ENCODE measurements at places on chromosomes 1 and 21.

DNA sequence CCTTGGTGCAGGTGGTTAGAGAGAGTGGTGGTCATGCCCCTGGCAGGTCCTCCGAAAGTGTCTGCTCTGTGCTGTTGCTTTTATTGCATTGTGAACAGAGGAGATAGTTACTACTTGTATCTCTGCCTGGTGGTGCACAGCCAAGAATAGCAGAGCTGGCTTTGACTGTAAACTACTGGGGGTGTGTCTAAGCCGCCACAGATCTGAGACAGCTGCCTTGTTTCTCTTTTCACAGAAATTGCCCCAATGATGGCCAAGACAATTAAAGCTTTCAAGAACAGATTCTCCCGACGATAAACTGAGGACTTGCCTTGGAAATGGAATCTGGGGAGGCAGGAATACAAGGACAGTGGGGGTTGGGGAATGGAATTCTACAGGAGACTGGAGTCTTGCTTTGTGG, 16.0 kb downstream of the ELOA start:
- DNase-seq: no peak

DNA sequence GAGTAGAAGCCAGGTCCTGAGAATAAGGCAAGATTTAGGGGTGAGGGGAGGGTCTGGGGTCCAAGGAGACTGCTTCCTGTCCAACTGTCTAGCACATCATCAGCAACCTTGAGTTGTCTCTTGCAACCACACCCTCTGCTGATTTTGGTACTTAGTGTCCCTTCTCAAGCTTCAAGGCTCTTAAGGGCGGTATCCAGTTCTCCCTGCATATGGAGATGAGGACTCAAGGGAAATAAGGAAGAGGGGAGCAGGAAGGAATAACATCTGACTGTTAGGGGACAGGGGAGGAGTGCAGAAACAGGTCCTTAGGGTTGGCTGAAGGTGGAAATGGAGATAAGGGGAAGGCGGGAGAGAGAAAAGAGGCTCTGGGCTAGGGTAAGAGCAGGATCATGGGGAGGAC, 12.3 kb downstream of the MYOG start:
- no peak for DNase-seq

DNA sequence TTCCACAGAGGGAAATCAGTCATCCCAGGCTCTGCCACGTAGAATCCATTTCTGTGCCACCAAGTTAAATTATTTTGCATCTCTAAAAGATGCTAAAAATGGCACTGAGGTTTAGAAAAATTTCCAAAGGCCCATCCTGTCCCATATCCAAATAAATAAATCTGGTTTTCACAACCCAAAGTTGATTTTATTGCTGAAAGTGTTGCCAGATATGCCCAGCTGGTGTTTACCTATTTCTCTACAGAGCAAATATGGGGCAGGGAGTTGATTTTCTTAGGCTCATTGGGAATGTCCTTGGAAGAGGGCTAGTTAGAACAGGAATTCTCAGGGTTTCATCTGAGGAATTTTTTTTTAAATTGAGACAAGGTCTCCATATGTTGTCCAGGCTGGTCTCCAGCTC, 19.0 kb downstream of the MAP1LC3C start:
- DNase-seq: no peak

- peak; percentile 41 for DNase-seq
Measured at GRCh38 chr1:185315445-185316071, 1.5 kb downstream of the IVNS1ABP start.

GRCh38 chr1:214518361-214518760, 33.0 kb downstream of the PTPN14 start:
- no peak for DNase-seq

DNA sequence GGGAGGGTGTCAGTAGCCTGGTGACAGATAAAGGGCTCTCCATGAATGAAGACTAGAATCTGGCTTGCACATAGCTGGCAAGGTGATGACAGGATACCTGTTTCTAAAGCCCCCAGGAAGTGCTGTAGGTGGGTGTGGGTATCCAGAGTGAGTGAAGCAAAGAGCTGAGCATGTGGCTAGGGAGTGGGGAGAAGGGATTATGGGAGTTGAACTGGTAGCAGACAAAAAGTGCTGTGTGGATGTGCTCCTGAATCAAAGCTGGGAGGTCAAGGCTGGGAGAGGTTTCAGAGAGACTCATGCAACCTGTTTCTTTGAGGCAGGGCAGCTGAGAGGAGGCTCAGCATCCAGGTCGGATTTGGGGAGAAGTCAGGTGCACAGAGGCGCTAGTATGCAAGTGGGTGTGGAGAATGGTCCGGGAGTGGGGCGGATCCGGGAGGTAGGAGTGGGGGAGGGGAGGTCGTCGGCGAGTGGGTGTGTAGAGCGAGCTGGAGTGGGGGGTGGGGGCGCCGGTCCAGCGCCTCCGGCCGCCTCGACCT, 600 bp downstream of the ASTN1 start:
- no peak for DNase-seq
